ENCODE measurements at places on chromosomes 6 and 20.

- DNase-seq, result no peak
Observed at GRCh38 chr20:53805895-53806384, 212.3 kb upstream of the ZNF217 start.

DNA sequence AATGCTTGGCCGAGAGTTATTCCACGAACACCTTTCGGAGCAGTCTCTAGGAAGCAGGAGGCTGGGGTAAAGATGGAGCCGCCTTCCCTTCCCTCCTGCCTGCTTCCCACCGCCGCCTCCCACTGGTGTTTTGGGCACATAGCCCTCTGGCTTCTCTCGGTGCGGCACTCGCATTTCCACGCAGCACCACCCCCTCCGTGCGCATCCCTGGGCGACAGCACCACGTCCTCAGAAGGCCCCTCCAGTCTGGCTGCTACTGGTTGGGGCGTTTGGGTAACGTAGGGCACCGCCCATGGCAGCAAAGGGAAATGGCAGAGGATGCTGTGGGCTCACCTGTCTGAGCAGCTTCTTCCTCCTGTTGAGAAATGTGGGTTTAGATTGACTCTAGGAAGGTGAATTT, 2.4 kb downstream of the COL20A1 start:
- no peak for DNase-seq

- DNase-seq, result no peak
Observed at GRCh38 chr6:45513843-45514242, 136.1 kb upstream of the SUPT3H start.

DNA sequence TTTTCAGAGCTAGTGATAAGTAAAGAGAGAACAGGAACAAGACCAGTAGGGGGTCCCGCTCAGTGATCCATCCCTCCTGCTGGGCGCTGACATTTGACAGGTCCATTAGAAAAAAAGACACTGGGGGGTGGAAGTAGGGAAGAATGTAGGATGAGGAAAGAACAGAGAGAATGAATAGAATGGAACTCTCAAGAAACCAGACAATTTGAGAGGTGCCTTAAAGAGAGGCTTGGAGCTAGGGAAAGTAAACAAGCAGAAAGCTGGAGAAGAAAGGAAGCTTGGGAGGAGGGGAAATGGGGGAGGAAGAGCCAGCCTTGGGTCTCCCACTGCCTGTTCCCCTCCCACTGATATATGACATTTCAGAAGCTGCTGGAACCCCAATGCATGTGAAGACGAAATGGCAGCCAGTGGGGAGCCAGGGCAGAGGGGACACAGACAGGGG, 8.4 kb downstream of the GABBR1 start:
- DNase-seq, result no peak
